Esophagus squamous epithelium (tissue), 5 donors: ENCODE measurements at places on chromosomes 13 and 19.

DNA sequence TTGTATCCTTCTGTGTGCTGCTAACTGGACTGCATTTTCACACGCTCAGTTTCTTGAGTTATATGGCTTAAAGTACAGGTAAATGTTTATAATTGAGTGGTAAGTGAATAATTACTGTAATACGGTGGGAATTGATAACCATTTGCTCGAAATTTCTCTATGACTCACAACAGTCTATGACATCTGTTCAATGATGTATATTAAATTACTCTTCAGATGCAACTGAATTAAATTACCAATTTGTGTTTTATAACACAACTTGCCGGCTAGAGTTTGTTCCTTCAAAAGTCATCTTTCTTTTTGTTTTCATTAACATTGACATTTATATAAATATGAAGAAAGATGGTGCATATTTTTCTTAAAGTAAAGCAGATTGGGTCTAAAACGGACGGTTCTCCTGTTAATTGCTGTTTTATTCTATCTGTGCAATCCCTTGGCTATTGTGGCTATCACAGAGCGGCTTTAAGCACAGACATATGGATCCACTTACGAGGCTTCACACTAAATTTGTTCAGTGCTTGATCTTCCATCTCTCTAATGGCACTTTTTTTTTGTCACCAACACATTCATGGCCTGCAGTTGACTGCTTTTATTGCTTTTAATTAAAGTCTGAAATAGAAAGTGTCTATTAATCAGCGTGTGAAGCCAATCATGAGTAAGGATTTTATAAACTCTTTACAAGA lies 1291.6 kb upstream of the SLC10A2 start:
- no peak for DNase-seq

GRCh38 chr13:114339857-114340534 lies 25.7 kb downstream of the CHAMP1 start:
- DNase-seq = no peak

- DNase-seq = no peak
Observed at GRCh38 chr19:28605501-28606268, 607.3 kb downstream of the UQCRFS1 start.

- no peak for DNase-seq
Observed at GRCh38 chr13:104773775-104774174, 1707.6 kb upstream of the SLC10A2 start.

- no peak for DNase-seq
Observed at GRCh38 chr19:40244579-40245317, 18.3 kb upstream of the CCNP start.

GRCh38 chr13:23541221-23541824 lies 28.9 kb upstream of the TNFRSF19 start:
- no peak for DNase-seq

DNA sequence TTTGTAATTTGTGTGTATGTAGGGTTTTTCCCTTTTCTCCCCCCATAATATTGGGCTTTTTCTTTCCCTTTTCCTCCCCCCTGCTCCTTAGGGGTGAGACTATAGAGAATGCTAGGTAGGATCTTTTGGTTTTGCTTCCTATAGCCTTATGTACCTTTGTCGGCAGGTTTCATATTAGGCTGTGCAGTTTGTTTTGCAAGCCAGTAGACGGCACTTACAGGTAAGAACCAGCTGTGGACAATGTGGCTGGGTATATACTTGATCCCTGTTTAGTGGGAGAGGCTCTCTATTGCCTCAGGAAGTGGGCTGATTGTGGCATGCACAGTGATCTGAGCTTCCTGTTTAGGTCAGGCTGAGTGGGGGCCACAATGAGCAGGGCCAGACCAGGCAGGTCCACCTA lies 359.2 kb upstream of the OBI1 start:
- no peak for DNase-seq

DNA sequence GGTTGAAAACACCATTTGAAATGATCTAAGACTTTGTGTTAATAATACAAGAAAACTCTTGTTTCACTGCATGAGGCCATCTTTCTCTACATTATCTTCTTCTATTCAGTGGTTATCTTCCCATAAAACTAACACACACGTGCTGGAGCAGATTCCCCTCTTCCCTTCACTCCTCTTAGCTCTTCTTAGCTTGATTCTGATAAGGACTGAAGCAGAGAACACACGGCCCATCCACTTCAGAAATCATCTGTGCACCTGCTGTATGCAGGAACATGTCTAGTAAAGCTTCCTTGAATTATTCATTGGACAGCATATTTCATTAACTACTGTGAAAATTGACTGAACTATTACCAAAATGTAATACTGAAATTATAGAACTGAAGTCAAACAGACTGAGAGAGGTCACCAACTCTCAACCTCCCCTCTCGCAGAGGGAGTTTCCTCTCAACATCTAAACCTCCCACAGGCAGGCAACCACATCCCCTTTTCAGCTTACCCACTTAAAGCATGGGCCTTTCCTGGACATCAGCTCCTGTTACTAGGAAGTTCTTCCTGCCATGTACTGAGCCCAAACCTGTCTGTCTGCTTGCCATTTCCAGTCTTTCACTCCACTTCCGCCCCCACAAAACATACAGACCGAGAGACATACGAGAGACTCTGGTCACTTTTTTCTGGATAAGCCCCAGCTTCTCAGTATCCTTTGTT lies 113.9 kb downstream of the CRYL1 start:
- DNase-seq = no peak

DNA sequence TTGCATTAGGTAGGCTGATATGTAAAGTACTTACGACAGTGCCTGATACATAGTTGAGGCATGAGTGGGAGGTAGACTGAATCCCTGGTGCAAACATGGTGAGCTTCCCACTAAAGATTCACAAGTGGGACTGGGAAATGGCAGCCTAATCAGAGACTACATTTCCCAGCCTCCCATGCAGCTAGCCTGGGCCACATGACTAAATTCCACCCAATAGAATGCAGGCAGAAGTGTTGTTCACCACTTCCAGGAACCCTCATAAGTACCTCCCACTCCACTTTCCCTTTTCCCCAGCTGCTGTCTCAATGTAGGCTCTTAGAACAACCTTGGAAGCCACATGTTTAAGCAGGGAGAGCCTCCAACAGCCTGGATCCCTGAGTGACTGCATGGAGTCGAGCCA lies 104.9 kb downstream of the CACNA1A start:
- DNase-seq = no peak

GRCh38 chr13:114021464-114022308 lies 47.8 kb upstream of the C13orf46 start:
- DNase-seq = no peak

GRCh38 chr13:106143930-106144709 lies 391.3 kb downstream of the EFNB2 start:
- no peak for DNase-seq

DNA sequence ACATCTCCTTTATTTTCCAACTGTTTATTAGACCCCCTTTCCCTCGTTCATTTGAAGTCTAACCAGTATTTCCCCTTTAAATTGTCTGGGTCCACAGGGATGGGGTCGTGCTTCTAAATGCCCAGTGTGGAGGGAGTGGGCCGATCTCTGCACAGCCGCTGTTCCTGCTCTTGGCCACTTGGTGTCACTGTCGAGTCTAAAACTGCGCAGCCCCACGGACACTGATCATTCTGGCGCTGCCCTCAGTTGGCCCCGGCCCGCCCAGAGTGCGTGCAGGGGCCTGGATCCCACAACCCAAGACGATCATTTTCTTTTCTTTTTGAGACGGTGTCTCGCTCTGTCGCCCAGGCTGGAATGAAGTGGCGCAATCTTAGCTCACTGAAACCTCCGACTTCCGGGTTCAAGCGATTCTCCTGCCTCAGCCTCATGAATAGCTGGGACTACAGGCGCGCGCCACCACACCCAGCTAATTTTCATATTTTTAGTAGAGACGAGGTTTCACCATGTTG lies 12.0 kb downstream of the WDR88 start:
- no peak for DNase-seq

GRCh38 chr19:410243-410781 lies 1.4 kb upstream of the C2CD4C start:
- DNase-seq = no peak

- no peak for DNase-seq
Observed at GRCh38 chr13:102771298-102772041, 2.1 kb downstream of the TEX30 start.

- DNase-seq = no peak
Observed at GRCh38 chr19:35117116-35117515, 1.5 kb downstream of the FXYD3 start.

DNA sequence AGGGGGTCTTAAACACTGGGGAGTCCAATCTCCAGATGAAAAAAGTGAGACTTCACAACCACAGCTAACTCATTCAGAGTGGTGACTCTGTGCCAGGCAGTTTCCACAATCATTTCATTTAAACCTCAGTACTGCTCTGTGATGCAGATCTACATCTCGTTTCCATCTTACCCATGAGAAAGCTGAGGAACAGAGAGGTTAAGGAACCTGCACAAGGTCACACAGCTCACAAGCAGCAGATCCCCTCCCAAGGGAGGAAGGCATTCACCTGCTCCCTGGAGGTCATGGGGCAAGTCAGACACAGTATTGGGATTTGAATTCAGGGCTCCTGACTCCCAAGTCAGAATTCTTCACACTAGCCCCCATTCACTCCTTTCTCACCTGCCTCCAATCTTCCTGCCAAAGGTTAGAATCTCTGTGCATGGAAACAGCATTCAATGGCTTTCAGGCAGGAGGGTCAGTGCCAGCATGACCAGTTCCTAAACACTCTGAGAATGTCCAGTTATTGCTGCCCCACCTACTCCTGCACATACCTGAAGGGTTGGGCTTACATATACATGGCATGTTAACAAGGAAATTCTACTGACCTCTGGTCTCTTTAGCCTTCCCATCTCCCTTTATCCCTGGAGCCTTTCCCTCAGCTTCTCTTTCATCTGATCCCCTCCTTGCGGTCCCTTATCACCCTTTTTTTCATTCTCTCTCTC lies 1.9 kb downstream of the CABP5 start:
- no peak for DNase-seq

GRCh38 chr13:66751691-66752090 lies 478.4 kb downstream of the PCDH9 start:
- DNase-seq = no peak
